ENCODE measurements at places on chromosomes 1 and 21.
A peak's percentile ranks its signal among the peaks of the same experiment; 100 is the strongest.

GRCh38 chr1:83697220-83697619 lies 301.7 kb downstream of the TTLL7 start:
- no peak for DNase-seq
- no peak overlapping the region for H3K27ac ChIP-seq
- H3K36me3 ChIP-seq: no peaks in the 10 kb centered on the region
- peaks cover 61% of the 10 kb centered on the region for H3K27me3 ChIP-seq

GRCh38 chr1:55500601-55501000 lies 285.4 kb upstream of the USP24 start:
- no peaks in the 10 kb centered on the region for H3K27me3 ChIP-seq
- H3K36me3 ChIP-seq: no peaks in the 10 kb centered on the region
- H3K27ac ChIP-seq: no peak overlapping the region
- H3K4me3 ChIP-seq: no peak overlapping the region
- DNase-seq: no peak
- H3K4me1 ChIP-seq: peaks cover 4% of the 10 kb centered on the region

- no peaks in the 10 kb centered on the region for H3K27me3 ChIP-seq
- H3K36me3 ChIP-seq: peaks cover 16% of the 10 kb centered on the region
- DNase-seq: no peak
- H3K4me1 ChIP-seq: peaks cover 16% of the 10 kb centered on the region
Measured at GRCh38 chr1:1401457-1402010, 2.4 kb upstream of the CCNL2 start.

- H3K27me3 ChIP-seq: no peaks in the 10 kb centered on the region
- DNase-seq: no peak
- H3K36me3 ChIP-seq: no peaks in the 10 kb centered on the region
- H3K4me3 ChIP-seq: no peak overlapping the region
- H3K4me1 ChIP-seq: peaks cover 12% of the 10 kb centered on the region
- no peak overlapping the region for H3K27ac ChIP-seq
Measured at GRCh38 chr1:170274131-170274501, 128.4 kb downstream of the NTMT2 start.

GRCh38 chr1:67791261-67791660 lies 42.0 kb downstream of the GNG12 start:
- no peak overlapping the region for H3K4me3 ChIP-seq
- peaks cover 31% of the 10 kb centered on the region for H3K4me1 ChIP-seq
- H3K27me3 ChIP-seq: no peaks in the 10 kb centered on the region
- H3K27ac ChIP-seq: peak overlapping the region; percentile 17

DNA sequence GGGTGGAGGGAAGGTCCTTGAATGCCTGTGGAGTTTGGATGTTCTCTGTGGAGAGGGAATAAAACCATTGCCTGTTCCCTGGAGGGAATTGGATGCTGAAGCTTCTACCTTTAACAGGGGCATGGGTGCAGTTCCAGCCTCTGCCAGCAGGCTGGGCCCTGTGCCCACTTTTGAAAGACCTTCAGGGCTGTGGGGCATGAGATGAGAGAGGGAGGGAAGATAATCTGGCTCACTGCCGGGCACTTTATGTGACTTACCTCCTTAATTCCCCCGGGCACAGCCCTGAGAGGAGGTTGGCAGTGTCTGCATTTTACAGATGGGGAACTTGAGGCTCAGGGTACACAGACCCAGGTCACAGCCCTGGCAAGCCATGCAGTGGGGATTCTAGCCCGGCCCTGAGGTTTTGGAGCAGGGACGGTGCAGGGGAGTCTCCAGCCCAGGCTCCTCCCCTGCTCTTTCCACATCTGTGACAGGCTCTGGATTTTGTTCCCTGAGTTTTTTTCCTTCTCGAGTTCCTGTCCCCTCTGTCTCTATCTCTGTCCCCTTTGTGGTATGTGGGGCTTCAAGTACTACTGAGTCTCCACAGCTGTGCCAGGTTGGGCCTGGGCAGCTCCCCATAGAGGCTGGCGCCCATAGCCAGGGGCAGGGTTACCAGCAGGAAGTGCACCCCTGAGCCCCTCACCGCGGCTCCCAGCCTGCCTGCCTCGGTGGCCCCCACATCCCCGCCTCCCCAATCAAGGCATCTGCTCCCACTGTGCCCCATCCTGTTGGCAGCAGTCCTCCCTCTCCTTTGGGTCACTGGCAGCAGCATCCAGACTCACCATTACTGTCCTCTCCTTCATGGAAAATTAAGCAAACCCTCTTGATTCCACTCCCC lies 14.0 kb upstream of the THEMIS2 start:
- DNase-seq: peak; percentile 83
- H3K36me3 ChIP-seq: no peaks in the 10 kb centered on the region
- H3K27ac ChIP-seq: peak overlapping the region; percentile 65
- no peaks in the 10 kb centered on the region for H3K27me3 ChIP-seq
- H3K4me3 ChIP-seq: no peak overlapping the region

- no peaks in the 10 kb centered on the region for H3K27me3 ChIP-seq
- no peak for DNase-seq
- H3K27ac ChIP-seq: no peak overlapping the region
- no peaks in the 10 kb centered on the region for H3K36me3 ChIP-seq
- H3K4me3 ChIP-seq: no peak overlapping the region
- H3K4me1 ChIP-seq: peaks cover 29% of the 10 kb centered on the region
Measured at GRCh38 chr1:10504249-10504648, 29.5 kb downstream of the PEX14 start.

DNA sequence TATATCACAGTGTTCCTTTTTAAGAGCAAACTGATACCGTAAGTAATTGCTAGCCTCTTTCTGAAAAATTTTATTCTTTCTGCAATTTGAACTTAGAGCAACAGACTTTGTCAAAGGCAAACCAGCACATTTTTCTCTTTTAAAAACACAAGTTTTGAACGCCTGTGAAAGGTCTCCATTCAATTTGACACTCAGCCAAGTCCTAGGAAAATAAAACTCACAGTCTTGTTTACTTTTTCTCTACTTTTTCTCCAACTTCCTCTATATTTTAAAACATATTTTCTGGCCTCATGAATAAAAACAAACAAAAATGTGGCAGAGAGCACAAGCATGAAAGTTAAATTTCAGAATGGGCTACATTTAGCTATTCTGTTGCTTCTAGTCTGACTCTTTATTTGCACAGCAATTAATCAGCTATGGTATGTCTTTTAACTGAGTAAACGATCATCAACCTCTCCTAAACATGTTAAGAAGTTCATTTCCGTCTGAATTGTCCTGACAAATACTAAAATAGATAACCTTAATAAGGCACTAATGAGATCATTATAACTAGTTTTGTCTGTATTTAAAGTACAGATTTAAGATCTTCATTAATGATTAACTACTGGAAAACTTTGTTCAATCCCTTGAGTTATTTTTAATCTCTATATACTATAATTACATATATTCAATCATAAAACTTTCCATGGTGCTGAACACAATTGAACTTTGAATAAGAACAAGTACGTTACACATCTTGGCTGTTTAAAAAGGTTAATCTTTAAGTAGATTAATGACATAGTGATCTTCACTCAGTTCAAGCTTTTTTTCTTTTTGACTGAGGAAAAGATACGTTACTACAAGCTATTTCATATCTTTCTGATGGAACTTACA lies 550.6 kb downstream of the PTBP2 start:
- H3K27ac ChIP-seq: no peak overlapping the region
- no peak for DNase-seq
- no peaks in the 10 kb centered on the region for H3K36me3 ChIP-seq
- H3K27me3 ChIP-seq: peaks cover 5% of the 10 kb centered on the region

DNA sequence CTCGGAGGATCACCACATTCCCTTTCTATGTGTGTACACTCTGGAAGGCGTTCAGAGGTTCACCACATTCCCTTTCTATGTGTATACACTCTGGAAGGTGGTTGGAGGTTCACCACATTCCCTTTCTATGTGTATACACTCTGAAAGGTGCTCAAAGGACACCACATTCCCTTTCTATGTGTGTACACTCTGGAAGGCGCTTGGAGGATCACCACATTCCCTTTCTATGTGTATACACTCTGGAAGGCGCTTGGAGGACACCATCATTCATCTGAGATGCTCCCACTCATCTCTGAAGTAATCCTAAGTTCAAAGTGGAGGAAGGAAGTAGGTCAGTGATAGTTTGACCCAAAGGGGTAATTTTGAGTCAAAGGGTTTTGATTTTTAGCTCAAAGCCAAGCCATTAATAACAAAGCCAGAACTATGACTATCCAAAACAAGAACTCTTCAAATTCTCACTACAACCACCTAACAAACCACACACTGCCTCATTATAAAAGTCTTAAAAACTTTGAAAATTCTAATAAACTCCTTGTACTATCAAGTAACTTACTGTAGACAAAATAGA lies 32.9 kb downstream of the NRIP1 start:
- no peak for DNase-seq
- peaks cover 38% of the 10 kb centered on the region for H3K4me1 ChIP-seq
- no peak overlapping the region for H3K4me3 ChIP-seq
- no peak overlapping the region for H3K27ac ChIP-seq

DNA sequence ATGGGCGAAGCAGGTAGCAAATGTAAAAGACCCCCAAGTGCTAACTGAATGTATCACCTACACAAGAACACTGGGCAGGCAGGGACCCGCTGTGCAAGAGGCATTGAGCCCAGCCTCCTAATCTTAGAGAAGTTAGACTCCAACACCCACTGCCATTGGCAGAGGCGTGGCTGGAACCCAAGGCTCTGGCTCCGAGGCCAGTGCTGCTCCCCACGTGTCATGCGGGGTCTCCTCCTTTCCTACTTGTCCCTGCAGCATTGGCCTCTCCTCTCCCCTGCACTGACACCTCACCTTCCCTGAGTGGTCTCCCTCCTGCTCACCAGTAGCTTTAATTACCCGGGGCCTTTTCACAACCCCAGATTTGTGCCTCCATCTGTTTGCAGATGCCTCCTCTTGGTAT lies 107.0 kb downstream of the GALNT2 start:
- DNase-seq: no peak
- peaks cover 11% of the 10 kb centered on the region for H3K36me3 ChIP-seq
- peaks cover 12% of the 10 kb centered on the region for H3K4me1 ChIP-seq
- no peak overlapping the region for H3K27ac ChIP-seq
- no peak overlapping the region for H3K4me3 ChIP-seq

GRCh38 chr21:29114765-29115500 lies 15.5 kb upstream of the MAP3K7CL start:
- no peaks in the 10 kb centered on the region for H3K27me3 ChIP-seq
- DNase-seq: no peak
- H3K4me3 ChIP-seq: peak overlapping the region; percentile 6

DNA sequence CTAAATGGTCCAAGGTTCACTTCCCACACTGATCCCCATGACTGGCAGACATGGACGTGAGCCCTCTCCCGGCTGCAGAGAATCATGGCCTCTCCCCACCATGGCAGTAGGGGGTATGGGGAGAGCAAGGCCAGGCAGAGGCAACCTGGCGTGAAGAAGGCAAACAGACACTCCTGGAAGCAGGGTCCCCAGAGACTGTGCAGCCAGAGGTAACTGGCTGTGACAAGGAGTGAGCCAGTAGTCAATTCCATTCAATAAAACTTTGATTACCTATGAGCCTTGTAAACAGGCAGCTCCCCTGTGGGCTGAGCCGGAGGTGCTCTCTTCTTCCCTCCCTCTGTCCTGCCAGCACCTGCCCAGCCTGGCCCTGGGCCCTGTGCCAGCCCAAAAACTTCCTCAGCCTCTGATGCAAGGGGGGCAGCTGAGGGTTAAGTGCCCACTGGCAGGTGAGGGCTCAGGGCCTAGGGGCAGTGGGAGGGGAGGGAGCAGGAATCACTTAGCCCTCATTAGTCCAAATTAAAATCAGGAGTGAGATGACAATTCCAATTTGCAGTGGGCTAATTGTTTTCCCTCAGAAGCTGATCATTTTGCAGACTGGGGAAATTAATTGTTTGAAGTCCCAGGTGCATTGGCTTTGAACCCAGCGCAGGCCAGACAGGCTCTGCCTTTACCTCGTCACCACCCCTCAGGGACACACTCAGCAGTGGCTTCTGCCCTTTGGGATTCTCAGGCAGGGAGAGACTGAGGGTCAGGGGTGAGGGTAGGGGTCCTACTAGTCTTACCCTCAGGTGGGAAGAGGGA lies 35.6 kb downstream of the LRRN2 start:
- no peak overlapping the region for H3K27ac ChIP-seq
- DNase-seq: no peak
- H3K27me3 ChIP-seq: peaks cover 39% of the 10 kb centered on the region
- no peaks in the 10 kb centered on the region for H3K36me3 ChIP-seq
- no peak overlapping the region for H3K4me3 ChIP-seq

DNA sequence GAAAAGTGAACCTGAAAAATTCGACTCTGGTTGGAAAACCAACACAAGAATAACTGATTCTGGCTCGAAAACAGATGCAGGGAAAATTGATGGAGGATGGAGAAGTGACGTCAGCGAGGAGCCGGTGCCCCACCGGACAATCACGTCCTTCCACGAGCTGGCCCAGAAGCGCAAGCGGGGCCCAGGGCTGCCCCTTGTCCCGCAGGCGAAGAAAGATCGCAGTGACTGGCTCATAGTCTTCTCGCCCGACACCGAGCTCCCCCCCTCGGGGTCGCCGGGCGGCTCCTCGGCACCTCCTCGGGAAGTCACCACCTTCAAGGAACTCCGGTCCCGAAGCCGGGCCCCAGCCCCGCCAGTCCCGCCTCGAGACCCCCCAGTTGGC lies 1.9 kb downstream of the RUSC1 start:
- no peaks in the 10 kb centered on the region for H3K27me3 ChIP-seq
- DNase-seq: no peak
- H3K27ac ChIP-seq: peak overlapping the region; percentile 46
- H3K4me1 ChIP-seq: peaks cover 28% of the 10 kb centered on the region

DNA sequence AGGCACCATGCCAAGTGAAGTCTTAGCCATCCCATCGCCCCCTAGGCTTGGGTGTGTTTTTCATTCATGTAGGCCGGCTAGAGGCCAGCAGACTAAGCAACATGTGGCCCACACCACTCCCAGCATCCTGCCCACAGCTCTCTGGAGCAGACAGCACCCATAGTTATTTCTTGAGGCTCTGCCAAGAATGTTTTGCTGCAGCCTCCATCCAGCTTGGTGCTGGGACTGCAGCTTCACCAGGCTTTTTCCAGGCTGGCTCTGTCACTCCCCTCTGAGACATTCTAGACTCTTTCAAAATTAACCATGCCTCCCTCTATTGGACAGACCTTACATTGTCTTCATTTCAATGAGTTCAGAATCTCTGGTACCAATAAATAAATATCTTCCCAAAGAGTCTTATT lies 104.2 kb downstream of the DUSP10 start:
- H3K36me3 ChIP-seq: no peaks in the 10 kb centered on the region
- no peak overlapping the region for H3K27ac ChIP-seq
- DNase-seq: no peak
- H3K4me1 ChIP-seq: no peaks in the 10 kb centered on the region
- no peak overlapping the region for H3K4me3 ChIP-seq

GRCh38 chr1:205293350-205294074 lies 28.0 kb downstream of the NUAK2 start:
- no peaks in the 10 kb centered on the region for H3K36me3 ChIP-seq
- peak overlapping the region; percentile 50 for H3K4me3 ChIP-seq
- no peaks in the 10 kb centered on the region for H3K27me3 ChIP-seq

DNA sequence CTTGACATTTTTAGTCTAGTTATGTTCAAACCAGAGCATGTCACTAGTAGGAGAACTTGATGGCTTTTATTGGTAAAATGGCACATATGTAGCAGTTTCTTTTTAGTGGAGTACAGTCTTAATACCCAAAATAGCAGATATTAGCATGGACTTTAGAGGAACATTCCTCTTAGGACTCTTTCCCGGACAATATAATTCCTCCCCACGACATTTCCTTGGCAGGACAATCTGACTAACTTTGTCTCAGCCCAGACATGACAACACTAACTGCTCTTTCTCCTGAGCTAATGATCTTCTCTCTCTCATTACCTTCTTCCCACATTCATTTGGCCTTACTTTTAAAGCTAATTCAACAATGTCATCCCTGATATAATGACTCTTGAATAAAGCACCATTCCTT lies 62.5 kb downstream of the ADAMTS1 start:
- H3K27ac ChIP-seq: no peak overlapping the region
- peaks cover 3% of the 10 kb centered on the region for H3K4me1 ChIP-seq
- H3K36me3 ChIP-seq: no peaks in the 10 kb centered on the region

Data from type B pancreatic cell (in vitro differentiated cells).